ENCODE measurements at places on chromosomes 2 and 18.
A peak's percentile ranks its signal among the peaks of the same experiment; 100 is the strongest.

GRCh38 chr2:150484006-150484405 lies 3.5 kb downstream of the RND3 start:
- DNase-seq, result no peak

DNA sequence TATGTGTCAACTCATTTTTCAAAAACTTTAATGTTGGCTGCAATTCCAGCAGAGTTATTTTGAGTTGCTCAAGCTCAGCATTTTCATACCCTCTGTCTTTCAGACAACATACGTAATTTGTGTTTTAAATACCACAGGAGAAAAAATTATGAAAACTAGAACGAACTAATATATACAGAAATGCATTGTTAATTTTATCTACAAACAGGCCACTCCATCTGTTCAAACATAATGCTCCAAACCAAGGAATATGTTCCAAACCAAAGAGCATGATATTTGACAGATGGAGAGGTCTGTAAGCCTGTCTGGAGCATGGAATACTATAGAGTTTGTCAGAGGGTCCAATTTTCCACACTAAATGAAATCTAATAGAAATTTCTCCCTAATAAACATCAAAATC lies 536.2 kb upstream of the FSIP2 start:
- no peak for DNase-seq

GRCh38 chr18:11585596-11585995 lies 23.8 kb upstream of the SLC35G4 start:
- DNase-seq, result no peak

- DNase-seq, result peak; percentile 76
Measured at GRCh38 chr2:134086594-134087219, 167.2 kb upstream of the MGAT5 start.

DNA sequence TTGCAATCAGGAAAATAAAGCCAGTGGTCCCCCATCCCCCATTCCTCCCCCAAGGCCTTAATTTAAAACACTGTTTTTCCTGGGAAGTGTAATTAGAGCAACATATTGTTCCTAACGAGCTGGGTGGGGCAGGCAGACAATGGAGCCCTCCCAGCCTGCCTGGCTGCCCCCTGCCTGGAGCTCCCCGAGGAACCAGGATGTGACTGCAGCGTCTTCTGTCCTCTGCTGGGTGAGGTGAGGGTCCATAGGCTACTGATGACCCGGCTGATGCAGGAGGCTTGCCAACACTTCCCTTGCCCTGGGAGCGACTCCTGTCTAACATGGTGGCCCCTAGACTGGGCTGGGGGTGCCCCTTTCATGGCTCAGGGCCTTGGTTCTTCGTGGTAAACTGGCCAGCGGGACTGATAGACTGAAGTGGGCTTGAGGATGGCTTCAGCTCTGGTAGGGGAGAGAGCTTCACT lies 152.4 kb downstream of the DYSF start:
- DNase-seq, result no peak

GRCh38 chr2:151374436-151374835 lies 17.0 kb downstream of the TNFAIP6 start:
- no peak for DNase-seq

GRCh38 chr2:207331674-207332073 lies 165.9 kb upstream of the KLF7 start:
- no peak for DNase-seq

GRCh38 chr2:241641631-241642030 lies 4.1 kb downstream of the ATG4B start:
- DNase-seq, result no peak

- no peak for DNase-seq
Measured at GRCh38 chr2:26612522-26613240, 28.5 kb downstream of the CIB4 start.

- no peak for DNase-seq
Measured at GRCh38 chr2:65300134-65300760, 72.6 kb downstream of the ACTR2 start.

- DNase-seq, result no peak
Measured at GRCh38 chr2:236919209-236919608, 166.5 kb upstream of the COPS8 start.

DNA sequence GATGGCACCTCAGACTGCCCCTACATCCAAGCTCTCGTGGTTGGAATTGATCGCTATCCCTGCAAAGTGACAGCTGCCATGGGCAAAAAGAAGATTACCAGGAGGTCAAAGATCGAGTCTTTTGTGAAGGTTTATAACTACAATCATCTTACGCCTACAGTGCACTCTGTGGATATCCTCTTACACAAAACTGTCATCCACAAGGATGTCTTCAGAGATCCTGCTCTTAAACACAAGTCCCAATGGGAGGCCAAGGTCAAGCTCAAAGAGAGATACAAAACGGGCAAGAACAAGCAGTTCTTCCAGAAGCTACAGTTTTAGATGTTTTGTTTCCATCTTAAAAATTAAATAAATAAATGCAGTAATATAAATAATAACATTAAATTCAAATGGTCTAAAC lies 45.4 kb downstream of the INO80D start:
- no peak for DNase-seq

DNA sequence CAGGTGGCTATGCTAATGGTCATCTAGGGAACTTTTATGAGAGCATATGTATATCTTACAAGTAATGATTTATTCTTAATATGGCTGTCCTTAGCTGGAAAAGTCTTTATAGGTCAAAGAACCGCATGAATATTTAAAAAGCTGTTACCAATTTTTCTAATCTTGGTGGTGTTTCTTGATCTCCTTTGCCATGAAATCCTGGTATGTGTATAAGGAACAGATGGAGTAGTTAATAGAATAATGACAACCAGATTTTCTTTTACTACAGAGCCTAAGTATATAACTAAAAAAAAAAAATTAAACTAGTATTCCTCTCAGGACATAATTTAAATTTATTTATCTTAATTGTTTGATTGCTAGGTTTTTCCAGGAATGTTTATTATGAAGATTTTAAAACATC lies 74.5 kb downstream of the RHBDD1 start:
- no peak for DNase-seq

- DNase-seq, result peak; percentile 42
Measured at GRCh38 chr2:158460632-158461297, 4.0 kb downstream of the PKP4 start.
